ENCODE measurements at places on chromosomes 13 and 19.
A peak's percentile ranks its signal among the peaks of the same experiment; 100 is the strongest.

DNA sequence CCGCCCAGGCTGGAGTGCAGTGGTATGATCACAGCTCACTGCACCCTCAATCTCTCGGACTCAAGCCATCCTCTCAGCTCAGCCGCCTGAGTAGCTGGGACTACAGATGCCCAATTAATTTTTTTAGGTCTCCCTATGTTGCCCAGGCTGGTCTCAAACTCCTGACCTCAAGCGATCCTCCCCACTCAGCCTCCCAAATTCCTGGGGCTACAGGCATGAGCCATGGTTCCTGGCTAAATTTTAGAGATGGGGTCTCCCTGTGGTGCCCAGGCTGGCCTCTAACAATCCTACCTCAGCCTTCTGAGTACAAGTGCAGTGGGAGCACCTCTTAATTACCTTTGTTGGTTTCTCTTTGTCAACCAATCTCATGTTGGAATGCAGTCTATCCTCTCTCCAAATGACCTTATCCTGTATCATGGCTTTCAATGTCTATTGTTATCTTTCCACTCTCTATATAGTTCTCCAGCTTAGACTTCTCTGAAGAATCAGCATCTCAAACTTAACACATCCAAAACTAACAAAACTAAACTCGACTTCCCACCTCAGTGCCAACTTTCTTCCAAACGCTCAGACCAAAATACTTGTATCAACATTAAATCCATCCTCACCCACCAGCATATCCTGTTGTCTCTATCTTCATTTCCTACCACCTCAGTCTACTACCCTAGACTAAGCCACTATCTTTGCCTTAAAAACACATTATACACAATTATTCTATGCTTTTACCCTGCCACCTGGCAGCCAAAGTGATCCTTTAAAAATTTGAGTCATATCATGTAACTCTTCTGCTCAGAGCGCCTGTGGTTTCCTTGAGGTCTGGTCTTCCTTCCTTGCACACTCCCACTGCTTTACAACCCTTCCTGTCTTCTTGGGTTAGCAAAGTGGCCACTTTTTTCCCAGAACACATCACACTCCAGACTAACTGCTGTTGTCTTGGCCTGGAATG is 6.7 kb downstream of the TPT1 start:
- no peak for DNase-seq

GRCh38 chr19:32878988-32879387 is 9.4 kb upstream of the SLC7A9 start:
- DNase-seq: no peak

GRCh38 chr19:13738073-13738472 is 26.2 kb upstream of the MRI1 start:
- no peak for DNase-seq

- DNase-seq: no peak
Measured at GRCh38 chr19:19429361-19429760, 23.9 kb downstream of the GATAD2A start.

- DNase-seq: no peak
Measured at GRCh38 chr19:14479975-14480699, 5.0 kb upstream of the PTGER1 start.

DNA sequence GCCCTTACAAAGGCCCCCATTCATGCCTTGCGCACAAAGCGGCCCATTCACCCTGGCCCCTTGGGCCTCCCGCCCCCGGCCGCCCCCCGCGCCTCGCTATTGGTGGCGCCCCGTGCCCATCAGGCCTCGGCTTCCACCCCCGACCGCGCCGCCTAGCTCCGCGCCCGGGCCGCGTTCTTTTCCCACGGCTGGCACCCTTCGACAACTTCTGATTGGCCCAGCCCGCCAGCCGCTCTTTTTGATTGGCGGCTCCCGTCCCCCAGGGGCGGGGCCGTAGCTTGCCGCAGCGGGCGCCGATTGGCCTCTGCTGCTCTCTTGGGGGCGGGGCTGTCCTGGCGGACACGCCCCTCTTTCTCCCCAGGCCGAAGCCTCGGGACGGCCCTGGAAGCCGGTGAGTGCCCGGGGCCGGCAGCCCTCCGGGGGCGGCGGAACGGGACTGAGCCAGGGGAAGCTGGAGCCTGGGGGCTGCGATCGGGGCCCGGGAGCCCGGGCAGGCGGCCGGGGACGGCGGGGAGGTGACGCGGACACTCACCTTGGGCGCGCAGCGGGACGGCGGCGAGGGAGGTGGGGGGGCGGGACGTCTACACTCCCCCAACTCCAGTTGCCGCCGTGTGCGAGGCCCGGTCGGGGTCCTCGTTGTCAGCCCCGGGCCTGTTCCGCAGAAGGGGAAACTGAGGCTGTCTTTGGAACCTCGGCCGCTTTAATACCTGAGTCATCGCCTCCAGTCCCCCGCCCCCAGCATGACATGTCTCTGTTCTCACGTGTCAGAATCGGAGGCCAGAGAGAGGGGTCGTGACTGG is at the start of gene MYH14:
Gene MYH14, plus strand, starts transcription at position 342 of the 800 bp plus-strand sequence. CDS start 6,744 bp downstream, outside the sequence.
- DNase-seq: peak; percentile 86

- no peak for DNase-seq
Measured at GRCh38 chr13:46392967-46393366, 5.9 kb upstream of the RUBCNL start.

DNA sequence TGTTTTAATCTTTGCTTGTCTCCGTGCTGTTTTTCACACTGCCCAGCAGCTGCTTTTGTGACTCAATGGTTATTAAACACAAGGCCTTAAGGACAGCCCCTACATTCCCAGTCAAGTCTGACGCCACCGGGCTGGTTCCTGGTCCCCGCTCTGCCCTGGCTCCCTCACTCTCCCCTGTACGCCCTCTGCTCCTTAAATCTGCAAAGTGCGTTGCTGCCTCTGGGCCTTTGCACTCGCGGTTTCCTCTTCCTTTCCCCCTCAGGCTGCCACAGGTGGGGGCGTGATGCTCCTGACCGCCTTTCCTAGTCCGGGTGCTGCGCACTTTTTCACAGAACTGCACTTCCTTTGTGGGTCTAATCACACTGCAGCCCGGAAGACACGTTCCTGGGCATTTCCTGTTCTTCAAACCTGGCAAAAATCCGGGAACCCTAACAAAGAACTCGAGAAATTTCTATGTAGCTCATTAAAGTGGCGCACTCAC is 25.6 kb downstream of the NOSIP start:
- no peak for DNase-seq

GRCh38 chr13:82800391-82800790 is 1081.9 kb downstream of the SLITRK1 start:
- no peak for DNase-seq

DNA sequence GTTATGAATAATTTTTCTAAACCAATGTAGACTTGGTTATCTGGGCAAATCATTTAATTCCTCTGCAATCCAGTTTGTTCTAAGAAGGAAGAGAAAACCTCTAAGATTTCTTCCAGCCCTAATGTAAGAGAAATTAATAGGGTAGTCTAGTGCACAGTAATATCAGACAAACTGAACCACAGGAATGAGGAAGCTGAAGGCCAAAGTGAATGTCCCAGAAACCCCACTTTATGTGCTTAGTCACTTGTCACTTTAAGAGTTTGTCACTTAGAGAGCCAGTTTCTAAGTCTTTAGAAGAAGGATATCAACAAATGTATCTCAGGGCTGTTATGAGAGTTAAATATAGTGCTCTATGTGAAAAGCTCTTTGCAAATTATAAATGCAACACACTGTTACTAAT is 750.6 kb downstream of the DIAPH3 start:
- no peak for DNase-seq

DNA sequence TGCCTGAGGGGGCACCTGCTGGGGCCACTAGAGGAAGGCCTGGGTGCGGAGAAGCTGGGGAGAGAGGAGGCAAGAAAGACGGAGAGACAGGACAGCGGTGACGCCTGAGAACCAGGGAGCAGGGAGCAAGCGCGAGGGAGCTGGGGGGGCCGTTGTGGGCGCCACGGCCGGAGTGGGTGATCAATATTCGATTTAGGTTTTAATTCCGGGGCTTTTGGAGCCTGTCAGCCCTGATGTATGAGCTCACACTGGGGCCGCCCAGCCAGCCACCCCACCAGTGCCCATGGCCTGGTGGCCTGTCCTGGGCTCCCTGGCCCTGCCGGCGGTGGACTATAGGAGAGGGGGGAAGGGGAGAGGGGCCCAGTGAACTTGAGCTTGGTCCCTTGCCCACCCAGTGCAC is 8.7 kb upstream of the ERFL start:
- DNase-seq: no peak

DNA sequence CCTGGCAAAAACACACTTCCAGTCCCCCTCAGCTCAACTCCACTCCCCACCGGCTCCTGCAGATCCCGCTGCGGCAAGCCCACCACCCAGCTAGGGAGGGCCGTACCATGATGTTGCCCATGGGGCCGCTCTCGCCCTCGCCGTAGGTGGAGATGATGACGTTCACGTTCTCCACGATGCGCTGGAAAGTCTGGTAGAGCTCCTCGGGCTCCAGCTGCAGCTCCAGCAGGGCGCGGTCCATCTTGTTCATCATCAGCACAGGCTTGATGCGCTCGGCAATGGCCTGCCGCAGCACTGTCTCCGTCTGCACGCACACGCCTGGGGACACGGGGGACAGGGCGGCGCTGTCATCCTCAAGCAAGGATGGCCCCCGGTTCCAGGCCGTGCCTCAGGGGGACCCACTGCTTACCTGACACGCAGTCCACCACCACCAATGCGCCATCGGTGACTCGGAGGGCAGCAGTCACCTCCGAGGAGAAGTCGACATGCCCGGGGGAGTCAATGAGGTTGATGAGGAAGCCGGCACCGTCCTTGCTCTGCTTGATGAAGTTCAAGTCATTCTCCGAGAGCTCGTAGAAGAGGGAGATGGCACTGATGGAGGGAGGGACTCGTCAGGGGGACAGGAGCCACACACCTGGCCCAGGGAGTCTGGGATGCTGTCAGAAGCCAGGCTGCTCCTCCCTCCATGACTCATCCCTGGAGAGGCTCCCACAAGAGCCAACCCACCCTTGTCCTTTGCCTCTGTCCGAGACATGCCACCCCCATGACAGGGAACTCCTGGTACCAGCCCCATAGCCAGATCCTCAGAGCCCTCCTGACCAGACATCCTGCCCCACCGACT is 2.3 kb downstream of the EEF2 start:
- DNase-seq: no peak

GRCh38 chr13:32045982-32046785 is 14.6 kb downstream of the FRY start:
- no peak for DNase-seq

GRCh38 chr13:36673838-36674326 is at the start of gene SERTM1:
SERTM1 (plus strand) TSS chr13:36674020; CDS start chr13:36695079, 21,059 bp downstream.
- DNase-seq: no peak

DNA sequence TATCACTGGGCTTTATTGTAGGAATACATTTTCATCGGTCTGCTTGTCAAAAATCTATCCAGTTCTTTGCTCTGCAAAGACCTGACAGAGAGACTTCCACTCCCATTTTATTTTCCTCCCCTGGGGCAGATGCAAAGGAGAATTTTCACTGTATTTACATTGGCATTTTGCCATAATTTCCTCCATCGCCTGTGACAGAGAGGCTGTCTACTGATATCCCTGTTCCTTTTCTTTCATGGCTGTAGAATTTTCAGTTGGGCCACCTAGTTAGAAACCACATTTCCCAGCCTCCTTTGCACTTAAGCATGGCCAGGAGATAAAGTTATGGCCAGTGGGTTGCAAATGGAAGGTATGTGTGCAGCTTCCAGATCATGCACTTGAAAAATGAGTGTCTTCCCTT is 89.3 kb downstream of the NUFIP1 start:
- DNase-seq: no peak

- DNase-seq: no peak
Measured at GRCh38 chr13:106466691-106467426, 68.6 kb downstream of the EFNB2 start.

DNA sequence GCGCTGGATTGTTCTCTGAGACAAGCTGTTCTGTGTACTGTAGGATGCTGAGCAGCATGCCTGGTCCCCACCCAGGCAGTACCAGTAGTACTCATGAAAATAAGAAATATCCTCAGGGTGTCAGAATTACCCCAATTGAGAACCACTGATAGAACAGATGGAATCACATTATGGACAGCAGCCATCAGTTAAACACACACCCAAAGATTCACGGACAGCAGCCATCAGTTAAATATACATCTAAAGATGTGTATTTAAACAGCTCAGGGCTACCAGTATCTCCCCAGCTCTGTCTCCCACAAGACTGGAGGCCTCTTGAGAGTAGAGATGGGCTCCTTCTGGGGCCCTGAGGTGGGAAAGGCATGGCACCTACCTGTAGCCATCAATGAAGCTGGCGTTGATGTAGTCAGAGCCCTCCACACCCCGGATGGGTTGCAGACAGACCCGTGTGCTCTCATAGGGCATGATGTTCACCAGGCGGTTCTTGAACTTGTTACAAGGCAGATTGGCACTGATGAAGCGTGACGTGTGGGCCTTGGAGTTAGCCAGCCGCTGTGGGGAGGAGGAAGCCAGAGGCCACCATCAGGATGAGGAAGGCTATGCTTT is 129.3 kb downstream of the PTPRS start:
- DNase-seq: no peak

DNA sequence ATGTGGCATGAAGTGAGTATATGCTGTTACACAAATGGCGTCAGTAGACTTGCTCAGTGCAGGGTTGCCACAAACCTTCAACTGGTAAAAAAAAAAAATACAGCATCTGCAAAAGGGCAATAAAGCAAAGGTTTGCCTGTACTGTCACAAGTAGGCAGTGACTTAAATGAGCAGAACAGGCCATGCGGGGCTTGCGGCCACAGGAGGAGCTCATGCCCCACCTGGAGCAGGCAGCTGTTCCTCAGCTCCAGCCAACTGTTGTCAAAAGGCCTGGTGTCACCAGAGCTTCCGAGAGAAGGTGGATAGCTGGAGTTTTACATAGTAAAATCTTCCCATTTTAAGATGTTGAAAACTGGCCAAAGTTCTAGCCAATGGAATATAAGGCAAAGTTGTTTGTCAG is 7.7 kb downstream of the ATP7B start:
- no peak for DNase-seq

DNA sequence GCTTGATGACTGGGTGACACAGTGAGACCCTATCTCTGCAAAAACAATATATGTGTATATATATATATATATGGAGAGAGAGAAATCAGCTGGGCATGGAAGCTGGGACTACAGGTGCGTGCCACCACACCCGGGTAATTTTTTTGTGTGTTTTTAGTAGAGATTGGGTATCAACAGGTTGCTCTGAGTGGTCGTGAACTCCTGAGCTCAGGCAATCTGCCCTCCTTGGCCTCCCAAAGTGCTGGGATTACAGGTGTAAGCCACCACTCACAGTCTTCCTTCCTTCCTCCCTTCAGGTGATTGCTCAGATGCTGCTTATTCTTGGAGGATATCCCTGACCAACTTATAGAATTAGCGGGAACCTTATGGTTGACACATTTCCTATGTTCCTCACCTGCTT is 41.9 kb downstream of the ERICH4 start:
- DNase-seq: no peak

GRCh38 chr19:43331435-43332010 is 22.0 kb upstream of the CD177 start:
- DNase-seq: no peak
